GM12891 (cell line): ENCODE measurements at places on chromosomes 3 and 15.
A peak's percentile ranks its signal among the peaks of the same experiment; 100 is the strongest.

DNA sequence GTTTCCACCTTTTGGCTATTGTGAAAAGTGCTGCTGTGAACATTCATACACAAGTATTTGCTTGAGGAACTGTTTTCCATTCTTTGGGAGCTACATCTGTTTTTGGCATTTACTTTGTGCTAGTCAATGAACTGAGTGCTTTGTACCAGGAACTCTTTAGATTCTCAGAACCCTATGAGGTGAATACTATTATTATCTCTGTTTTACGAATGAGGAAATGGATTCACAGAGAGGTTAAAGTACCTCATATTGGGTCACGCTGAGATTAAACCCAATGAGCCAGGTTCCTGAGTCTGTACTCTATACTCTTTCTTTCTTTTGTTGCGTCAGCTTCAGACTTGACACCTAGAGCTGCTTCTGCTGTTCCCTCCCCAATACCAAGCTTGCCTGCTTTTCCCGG lies 358.1 kb downstream of the CNTN4 start:
- DNase-seq: no peak

- DNase-seq: no peak
Observed at GRCh38 chr3:189776149-189776824, 145.1 kb downstream of the TP63 start.

DNA sequence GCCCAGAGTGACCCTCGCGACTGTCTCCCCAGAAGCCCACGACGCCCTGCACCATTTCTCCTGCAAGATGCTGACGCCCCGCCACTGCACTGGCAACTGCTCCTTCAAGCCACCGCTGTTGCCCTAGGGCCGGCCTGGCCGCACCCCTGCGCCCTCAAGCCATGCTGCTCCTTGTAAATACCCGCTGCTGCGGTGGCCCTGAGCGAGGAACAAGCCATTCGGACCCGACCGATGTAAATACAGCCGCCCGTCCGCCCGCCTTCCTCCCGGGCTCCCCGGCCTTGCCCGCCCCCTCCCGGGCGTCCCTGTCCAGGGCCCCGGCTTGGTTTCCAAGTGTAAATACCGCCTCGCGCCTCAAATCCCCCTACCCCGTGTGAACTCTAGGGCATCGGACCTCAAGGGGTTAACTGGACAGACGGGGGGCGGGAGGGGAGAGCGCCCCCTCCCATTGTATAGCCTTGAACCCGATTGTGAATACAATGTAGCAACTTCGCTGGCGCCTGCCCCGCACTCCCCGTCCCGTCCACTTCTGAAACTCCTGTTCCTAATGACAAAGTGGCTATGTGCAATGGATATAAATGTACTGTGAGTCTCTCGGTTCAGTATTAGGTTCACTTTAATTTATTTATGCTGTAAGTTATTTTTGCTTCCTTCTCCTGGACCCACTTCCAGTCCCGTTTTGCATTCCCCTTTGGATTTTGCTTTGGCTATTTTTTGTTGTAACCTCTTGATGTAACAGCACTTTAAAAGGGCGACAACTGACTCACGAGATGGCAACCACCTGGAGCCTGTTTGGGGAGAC lies 5.9 kb downstream of the RNU6-1 start:
- no peak for DNase-seq

- no peak for DNase-seq
Observed at GRCh38 chr3:135907422-135908165, 57.9 kb upstream of the PPP2R3A start.

DNA sequence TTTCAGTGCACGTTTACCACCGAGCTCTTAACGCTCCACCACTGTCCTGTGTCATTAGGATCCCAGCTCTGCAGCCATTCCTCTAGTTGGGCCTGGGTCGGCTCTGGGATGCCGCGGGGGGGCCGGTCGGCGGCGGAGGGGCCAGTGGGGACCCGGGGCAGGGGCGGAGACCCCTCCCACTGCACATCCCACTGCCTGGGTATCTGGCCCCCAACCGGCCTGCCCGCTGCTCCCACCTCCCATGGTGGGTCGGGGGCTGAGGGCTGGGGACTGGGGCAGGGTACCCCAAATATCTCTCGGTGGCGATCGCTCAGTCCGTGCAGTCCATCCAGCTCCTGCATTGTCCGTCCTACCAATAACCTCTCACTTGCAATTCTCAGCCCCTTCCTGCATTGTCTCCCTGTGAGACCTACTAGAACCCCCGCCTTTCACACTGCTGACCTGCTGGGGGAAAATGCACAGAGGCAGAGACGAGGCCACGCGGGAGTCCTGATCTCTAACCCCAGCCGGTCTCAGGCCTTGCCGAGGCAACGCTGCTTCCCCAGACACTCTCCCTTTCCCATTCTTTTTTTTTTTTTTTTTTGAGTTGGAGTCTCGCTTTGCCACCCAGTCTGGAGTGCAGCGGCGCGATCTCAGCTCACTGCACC lies 24.0 kb upstream of the MUC20 start:
- DNase-seq: no peak

DNA sequence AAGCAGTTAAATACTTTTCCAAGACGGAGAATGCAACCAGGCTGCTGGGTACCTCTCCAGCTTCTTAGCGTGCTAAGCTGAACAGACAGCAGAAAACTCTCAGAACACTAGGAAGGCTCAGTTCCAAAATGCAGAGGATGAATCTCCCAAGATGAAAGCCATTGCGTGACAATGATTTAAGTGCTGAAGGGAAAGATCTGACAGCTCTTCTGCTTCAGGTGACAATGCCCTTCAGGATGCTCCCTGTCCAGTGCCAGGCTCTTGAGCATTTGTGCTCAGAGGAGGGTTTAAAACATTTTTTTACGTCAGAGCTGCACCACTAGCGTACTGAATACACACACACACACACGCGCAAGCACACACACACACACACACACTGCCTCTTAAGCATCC lies 26.3 kb downstream of the ARHGEF3 start:
- DNase-seq: no peak

- no peak for DNase-seq
Observed at GRCh38 chr3:156721687-156722618, 47.6 kb downstream of the TIPARP start.

GRCh38 chr3:55755516-55756205 lies 268.6 kb upstream of the WNT5A start:
- no peak for DNase-seq

- DNase-seq: no peak
Observed at GRCh38 chr3:145704020-145704419, 457.0 kb downstream of the PLOD2 start.

DNA sequence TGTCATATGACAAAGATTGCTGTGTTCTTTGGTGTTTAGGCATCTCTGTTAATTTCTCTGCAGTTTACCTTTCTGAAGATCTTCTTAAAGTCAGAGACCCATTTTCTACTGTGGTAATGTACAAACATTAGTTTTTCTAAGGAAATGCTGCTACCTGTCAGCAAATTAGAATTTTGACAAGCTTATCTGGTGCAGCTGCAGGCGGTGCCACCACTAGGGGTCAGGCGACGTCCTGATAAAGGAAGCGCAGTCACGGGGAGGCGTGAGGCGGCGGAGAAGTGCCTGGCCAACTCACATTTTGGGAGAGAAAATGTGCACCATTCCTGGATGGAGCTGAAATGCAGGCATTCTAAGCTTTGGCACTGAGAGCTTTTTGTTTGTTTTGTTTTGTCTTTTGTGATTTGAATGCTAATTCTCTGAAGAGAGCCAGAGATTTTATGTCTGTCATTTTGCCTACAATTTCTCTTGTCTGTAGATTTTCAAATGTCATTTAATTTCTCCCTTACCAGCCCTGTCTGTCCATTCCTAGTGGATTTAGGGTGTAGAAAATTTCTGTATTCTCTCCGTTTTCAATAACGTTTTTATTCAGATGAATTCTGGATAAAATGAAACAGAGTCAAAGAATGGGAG lies 24.9 kb upstream of the SIAH2 start:
- DNase-seq: no peak

- no peak for DNase-seq
Observed at GRCh38 chr3:14522129-14522691, 17.9 kb downstream of the GRIP2 start.

- no peak for DNase-seq
Observed at GRCh38 chr15:71291723-71292122, 176.5 kb downstream of the THSD4 start.

GRCh38 chr3:127019449-127019848 lies 36.5 kb downstream of the PLXNA1 start:
- no peak for DNase-seq

DNA sequence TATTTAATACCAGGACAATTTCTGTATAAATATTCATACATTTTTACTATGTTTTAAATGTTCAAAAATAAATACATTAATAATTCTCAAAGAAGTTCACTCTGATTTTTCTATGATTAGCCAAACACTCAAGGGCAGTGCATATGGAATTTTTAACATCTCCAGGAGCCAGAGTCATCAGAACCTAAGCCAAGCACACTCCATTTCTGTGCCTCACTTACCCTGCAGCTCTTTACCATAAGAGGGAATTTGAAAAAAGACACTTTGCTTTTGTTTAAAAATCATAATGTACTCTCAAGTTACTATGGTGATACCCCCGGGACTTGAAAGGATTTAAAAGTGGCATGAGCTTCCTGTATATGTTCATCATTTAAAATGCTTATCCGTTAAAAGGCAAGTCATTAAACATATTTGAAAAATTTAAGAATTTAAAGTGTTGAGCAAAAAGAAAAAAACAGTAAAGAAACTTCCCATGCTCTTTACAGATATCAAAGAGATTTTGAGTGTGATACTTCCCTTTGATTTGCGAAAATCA lies 747.4 kb upstream of the NECTIN3 start:
- DNase-seq: no peak

DNA sequence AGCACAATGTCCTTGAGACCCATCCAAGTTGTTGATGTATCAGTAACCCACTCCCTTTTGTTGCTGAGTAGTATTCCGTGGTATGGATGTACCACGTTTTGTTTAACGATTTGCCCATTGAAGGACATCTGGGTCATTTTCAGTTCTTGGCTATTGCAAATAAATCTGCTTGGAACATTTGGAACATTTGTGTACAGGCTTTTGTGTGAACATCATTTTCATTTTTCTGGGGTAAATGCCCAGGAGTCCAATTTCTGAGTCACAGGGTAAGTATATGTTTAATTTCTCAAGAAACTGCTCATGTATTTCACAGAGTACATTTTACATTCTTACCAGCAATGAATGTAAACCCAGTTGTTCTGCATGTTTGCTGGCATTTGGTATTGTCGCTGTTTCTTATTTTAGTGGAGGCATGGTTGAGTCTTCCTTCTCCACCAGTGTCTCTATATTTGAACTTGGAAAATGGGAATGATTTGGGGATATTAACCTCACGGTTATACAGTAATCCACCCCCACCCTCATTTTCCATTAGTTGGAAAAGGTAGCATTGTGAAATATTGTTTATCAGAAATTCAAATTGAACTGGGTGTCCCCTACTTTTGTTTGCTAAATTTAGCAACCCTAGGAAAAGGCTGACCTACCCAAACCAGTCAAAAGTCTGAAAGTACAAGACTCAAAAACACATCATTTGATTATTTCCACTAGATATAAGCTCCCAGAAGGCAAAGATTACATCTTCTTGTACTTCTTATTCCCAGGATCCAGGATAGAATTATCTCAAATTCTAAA lies 30.8 kb downstream of the POMGNT2 start:
- DNase-seq: no peak

DNA sequence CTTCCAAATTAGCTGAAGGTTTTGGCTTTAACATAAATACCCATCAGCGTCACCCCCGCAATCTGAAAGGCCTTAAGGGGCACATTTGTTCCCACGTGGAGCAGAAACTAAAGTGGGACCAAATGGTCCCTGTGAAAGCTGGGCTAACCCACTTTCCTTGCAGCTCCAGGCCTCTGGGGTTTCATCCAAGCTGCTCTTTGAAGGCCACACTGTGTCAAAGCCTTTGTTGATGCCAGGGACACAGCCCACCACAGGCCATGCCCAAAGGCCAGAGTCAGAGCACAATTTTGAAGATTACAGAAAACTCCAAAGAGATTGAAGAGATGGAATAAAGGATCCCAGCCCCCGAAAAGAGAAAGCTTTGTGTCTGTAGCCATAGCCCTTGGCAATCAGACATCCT lies 2.7 kb upstream of the ADPGK start:
- DNase-seq: no peak

- peak; percentile 60 for DNase-seq
Observed at GRCh38 chr15:43903864-43904290, 77.1 kb downstream of the WDR76 start.

DNA sequence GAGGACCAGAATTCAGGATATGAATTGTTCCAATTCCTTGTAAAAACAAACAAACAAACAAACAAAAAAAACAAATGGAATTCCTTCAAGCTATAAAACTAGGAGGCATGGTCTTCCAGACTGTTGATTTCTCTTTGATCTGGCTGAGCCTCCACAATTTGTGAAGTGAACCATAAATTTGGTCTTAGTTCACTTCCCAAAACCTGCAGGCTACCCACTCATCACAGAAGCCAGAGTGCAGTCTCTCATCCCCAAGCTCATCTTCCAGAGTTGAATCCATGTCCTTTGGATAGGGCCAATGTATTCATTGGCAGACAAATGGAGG lies 203.9 kb downstream of the DTWD1 start:
- no peak for DNase-seq

DNA sequence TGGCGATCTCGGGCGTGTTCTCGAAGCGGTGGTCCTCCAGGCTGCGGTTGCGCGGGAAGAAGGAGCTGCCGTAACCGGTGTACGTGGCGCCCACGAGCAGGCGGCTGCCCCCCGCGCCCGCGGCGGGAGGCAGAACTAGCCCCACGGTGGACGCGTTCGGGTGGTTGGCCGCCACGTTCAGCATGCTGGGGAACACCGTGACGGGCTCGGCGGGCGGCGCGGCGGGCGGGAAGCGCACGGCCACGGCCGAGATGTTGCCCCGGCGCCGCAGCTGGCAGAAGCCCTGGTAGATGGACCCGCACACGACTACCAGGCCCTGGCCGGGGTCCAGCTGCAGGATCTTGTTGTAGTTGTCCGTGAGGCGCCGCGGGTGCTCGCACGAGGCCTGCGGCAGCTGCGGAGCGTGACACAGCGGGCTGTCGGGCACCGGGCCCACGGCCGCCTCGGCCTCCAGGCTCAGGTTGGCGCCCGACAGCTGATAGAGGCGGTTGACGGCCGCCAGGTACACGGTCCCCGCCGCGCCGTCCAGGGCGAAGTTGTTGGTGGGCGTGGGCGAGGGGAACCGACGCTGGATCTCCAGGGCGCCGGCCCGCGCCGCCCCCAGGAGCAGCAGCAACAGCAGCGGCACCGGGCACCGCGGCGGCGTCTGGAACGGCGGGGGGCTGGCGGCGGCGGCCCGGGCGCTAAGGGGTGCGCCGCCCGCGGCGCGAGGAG lies 397 bp downstream of the PLXND1 start:
- DNase-seq: peak; percentile 57

DNA sequence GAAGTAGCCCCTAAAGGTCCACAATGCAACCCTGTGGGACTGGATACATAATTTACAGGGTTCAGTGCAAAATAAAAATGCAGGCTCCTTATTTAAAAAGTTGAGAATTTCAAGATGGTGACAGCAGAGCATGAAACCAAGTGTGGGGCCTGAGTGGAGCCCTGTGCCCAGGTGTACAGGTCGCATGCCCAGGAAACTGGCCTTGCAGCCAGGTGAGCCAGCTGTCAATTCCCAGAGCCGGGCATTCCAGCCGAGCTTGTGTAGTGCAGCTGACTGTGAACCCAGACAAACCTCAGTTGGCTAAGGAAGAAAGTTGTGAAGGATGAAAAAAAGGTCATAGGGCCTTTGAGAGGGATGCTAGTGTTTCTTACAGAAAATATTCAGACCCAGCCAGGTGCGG lies 27.6 kb downstream of the POPDC2 start:
- DNase-seq: no peak
